ELR (cell line): ENCODE measurements at places on chromosomes 5 and 9.

DNA sequence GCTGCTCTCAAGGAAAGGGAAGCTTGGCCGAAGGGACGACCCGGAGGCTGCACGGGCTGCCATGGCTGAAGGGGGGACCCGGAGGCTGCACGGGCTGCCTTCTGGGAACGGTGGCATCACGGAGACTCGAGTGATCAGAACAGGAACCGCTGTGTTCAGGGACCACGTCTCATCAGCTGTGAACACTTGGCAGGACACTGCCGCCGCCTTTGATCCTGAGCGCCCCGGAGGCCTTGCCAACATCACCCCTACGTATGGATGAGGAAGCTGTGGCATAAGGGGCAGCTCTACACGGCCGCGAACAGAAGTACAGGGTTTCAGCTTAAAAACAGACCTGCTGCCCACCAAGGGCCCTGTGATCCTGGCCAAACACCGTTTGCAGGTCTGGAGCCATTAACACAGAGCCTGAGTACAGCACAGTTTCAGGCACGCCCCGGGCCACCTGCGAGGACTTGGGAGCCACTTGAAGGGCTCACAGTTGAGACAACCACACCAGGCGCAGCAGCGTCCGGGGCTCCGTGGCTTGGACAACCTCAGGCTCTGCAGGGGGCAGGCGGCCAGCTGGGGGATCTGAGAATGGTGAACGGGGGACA, 23.9 kb upstream of the TERT start:
- DNase-seq: no peak

- no peak for DNase-seq
These were observed 65.7 kb upstream of the ZNF462 start for GRCh38 chr9:106797299-106797698.

DNA sequence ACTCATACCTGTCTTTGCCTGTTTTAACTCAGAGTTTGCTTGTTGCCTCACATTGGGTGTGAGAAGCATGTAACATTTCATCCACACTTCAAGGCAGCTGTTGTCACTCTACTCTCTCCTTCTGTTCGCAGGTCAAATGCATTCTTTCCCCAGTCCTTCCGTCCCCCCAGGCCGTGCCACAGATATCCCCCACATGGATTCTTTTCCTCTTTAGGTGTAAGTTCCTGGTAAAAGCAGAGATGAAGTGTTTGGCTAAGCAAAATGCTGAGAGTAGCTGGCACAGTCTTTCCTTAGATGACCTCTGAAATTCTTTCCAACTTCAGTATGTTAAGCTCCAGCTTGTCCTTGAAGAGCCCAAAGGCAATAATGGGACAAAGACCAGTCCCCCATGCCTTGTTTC, 328.2 kb downstream of the SLIT3 start:
- DNase-seq: no peak

DNA sequence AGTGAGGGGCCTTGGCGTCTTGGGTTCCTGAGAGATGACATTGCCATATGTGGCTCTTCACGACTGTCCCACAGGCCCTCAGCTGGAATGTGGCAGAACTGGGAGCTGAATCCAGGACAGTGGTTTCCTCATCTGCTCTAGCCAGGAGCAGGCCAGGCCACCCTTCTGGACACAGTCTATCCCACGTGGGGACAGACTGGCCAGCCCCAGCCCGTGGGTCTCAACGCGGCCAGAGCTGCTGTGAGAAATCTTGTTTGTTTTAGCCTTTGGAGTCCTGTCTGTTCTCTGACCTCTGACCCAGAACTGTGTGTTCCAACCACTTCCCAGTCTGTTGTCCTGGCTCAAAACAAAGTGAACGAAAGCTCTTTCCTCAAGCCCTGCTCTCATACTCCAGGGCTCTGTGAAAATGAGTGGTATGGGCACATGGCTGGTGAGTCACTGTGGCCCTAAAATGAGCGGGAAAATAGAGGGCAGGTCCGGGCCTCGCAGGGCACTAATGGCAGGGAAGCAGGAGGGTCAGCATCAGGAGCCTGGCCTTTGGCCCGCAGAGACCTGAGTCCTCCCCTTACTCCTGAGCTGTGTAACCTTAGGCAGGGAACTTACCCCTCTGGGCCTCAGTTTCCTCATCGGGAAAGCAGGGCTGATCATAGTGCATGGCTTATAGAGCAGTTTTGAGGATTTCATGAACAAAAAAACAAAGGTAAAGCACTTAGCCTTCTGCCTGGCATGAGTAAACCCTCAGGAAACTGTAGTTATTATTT, 34.8 kb upstream of the GLRX start:
- peak; percentile 35 for DNase-seq

DNA sequence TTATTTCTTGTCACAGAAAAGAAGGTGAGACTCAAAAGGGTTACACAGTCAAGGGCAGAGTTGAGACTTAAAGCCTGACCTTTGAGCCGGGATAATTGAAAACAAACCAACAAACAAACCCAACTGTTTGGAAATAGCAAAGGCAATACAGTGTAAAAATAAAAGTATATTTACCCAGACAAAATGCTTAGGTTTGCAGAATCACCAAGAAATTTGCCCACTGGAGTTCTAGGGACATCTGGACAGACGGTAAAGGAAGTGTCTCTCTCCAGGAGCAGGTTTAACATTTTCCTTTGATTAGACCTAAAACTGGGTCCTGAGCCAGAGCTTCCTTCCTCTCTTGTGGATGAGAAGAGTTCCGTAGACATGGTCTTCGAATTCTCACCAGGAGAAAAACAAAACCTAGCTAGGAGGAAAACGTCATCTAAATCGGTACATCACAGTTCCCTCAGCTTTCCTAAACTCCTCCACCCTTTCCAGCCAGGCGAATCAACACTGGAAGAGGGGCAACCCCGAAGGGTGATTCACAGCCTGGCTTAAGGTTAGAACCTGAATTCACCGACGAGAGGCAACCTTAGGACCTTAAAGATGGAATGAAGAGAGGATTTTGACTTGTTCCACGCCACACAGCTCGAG, 673 bp downstream of the CDC25C start:
- DNase-seq: peak; percentile 67

GRCh38 chr9:127963041-127963358, 17.8 kb downstream of the EEIG1 start:
- no peak for DNase-seq

- DNase-seq: no peak
These were observed 43.3 kb downstream of the ZCCHC9 start for GRCh38 chr5:81344736-81345135.
